ENCODE measurements at places on chromosomes 2 and 18.

- DNase-seq, result peak; percentile 11
Measured at GRCh38 chr2:168700615-168701245, 101.7 kb upstream of the NOSTRIN start.

GRCh38 chr18:13003466-13003896 lies 12.3 kb downstream of the CEP192 start:
- peak; percentile 80 for DNase-seq

DNA sequence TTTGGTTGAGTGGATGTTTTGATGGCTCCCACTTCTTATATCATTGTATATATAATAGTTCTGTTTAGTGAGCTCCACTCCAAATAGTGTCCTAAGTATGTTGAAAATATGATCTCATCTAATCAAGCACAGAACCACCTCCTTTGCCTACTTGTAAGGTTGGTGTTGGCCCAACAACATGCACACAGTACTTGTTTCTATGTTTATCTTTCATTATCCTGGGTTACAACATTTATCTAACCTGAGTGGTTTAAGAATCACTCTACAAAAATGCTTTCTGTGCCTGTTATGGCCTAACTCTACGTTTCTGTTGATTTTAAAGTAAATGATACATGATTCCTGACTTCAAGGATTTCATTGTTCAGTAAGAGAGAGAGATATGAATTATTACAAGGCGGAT lies 281.9 kb downstream of the FIGN start:
- no peak for DNase-seq

GRCh38 chr2:219484343-219485200 lies 14.1 kb upstream of the GMPPA start:
- no peak for DNase-seq

- no peak for DNase-seq
Measured at GRCh38 chr2:173989160-173989883, 24.1 kb upstream of the SP3 start.

- DNase-seq, result no peak
Measured at GRCh38 chr18:26468931-26469340, 79.4 kb downstream of the KCTD1 start.

GRCh38 chr2:12959935-12960334 lies 243.2 kb downstream of the TRIB2 start:
- DNase-seq, result no peak

- DNase-seq, result no peak
Measured at GRCh38 chr18:21330122-21330701, 88.2 kb downstream of the GREB1L start.
